MG63 (cell line): ENCODE measurements at places on chromosomes 3 and 15. TPM values are rescaled to one million over a fixed set of nuclear protein-coding genes. Genes with fewer than 3 reads are reported as not detected.

Gene FETUB
- not detected in 2 replicates for total RNA-seq

- DNase-seq = no peak
Measured at GRCh38 chr3:32994045-32994444, 42.6 kb downstream of the CCR4 start.

DNA sequence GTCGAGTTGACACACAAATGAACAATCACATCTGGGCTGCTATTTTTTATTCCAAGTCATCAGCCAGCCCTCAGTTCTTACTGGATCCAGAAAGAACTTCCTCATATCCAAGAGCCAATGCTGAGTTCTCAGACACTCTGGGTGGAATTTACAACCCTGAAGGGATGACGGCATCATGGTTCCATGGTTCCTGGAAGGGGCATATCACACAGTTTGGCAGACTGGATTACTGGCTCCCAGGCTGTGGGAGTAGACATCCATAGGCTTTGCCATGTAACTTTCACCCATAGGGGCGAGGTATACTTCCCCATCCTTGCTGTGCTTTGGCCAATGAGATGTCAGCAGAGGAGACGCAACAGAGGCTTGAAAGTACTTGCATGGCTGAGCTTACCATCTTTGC is 26.9 kb upstream of the KBTBD12 start:
- no peak for DNase-seq

GRCh38 chr15:55740981-55741832 is 1.7 kb downstream of the PRTG start:
- DNase-seq = no peak

Gene DPH6
- 13.8 and 23.2 TPM in 2 replicates for total RNA-seq

DNA sequence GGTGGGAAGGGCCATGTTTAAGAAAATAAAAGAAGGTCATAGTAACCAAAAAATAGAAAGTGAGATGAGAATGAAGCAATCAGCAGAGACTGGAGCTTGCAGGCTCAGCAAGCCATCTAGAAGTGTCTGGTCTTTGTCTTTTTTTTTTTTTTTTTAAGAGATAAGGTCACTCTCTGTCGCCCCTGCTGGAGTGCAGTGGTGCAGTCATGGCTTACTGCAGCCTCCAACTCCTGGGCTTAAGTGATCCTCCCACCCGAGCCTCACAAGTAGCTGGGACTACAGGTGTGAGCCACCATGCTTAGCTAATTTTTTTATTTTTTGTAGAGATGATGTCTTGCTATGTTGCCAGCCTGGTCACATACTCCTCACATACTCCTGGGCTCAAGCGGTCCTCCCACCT is 36.2 kb downstream of the GXYLT2 start:
- DNase-seq = no peak

DNA sequence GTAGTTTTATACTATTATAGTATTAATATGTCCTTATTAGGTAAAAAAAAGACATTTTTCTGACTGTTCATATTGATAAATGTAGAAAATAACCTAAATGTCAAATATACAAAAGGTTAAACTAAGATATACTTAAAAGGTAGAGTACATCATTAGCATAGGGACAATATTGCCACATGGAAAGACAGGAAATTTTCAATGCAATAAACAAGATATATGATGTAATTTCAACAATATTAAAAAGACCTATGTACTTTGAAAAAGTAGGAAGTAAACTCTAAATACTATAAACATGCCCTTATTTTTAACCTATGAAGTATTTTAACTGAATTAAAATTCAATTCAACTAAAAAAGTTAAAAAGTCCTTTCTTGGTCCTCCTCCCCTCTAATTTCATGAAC is 1.9 kb downstream of the SPG11 start:
- no peak for DNase-seq
